ENCODE measurements at places on chromosomes 12 and 14.
A peak's percentile ranks its signal among the peaks of the same experiment; 100 is the strongest.

GRCh38 chr14:103033681-103034096, 23.7 kb downstream of the CDC42BPB start:
- DNase-seq, result no peak

DNA sequence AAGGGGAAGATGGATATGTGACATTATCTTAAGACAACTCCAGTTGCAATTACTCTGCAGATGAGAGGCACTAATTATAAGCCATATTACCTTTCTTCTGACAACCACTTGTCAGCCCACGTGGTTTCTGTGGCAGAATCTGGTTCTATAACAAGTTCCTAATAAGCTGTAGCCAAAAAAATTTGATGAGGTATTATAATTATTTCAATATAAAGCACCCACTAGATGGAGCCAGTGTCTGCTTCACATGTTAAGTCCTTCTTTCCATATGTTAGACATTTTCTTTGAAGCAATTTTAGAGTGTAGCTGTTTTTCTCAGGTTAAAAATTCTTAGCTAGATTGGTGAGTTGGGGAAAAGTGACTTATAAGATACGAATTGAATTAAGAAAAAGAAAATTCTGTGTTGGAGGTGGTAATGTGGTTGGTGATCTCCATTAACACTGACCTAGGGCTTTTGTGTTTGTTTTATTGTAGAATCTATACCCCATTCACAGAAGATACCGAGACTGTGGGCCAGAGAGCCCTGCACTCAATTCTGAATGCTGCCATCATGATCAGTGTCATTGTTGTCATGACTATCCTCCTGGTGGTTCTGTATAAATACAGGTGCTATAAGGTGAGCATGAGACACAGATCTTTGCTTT, 36.9 kb downstream of the PSEN1 start:
- DNase-seq, result no peak

- no peak for DNase-seq
These were observed 306.7 kb downstream of the LRFN5 start for GRCh38 chr14:41913398-41913797.

- peak; percentile 80 for DNase-seq
These were observed at the start of gene SLC25A21 for GRCh38 chr14:37172024-37172869. Gene SLC25A21 (minus strand): TSS chr14:37172606.

GRCh38 chr12:42070036-42070435, 74.6 kb downstream of the GXYLT1 start:
- DNase-seq, result no peak

DNA sequence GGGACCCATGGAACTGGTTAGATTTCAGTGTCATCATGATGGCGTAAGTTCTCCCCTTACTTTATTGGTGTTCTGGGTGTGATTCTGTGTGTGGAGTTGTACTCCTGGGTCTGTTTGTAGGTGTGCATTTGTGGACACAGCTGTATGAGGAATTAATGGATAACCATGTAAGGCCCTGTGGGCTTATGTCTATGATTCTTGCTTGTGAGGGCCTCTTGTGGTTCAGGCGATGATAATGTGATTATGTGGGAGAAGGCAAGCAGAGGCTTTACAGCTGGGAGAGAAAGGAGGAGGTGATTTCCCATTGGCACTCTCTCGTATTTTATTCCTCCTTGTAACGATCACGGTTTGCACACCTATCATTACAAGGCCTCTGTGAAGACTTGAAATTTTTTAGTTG, 96.1 kb downstream of the SCN8A start:
- DNase-seq, result no peak

DNA sequence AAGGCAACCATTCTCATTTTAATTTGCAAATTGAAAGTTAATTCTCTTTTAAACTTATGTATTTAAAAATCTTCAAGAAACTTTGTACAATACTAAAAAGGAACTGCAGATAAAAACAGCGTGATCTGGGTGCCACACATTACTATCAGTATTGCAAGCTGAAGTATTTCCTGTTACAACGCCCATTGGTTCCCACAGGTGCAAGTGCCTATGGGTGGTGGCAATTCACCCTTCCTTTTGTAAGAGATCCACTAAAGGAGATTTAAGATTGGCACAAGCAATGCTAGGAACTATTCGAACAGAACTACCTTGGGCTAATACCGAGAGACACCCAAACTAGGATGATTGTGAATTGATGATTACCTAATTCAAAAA, 13.2 kb downstream of the TAOK3 start:
- DNase-seq, result no peak

GRCh38 chr12:27623645-27624044, 72.6 kb upstream of the REP15 start:
- no peak for DNase-seq

DNA sequence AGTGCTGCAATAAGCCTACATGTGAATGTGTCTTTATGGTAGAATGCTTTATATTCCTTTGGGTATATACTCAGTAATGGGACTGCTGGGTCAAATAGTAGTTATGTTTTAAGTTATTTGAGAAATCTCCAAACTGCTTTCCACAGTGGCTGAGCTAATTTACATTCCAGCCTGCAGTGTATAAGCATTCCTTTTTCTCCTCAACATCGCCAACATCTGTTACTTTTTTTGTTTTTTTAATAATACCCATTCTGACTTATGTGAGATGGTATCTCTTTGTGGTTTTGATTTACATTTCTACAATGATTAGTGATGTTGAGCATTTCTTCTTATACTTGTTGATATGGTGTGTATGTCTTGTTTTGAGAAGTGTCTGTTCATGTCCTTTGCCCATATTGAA, 1186.2 kb downstream of the BCL11B start:
- no peak for DNase-seq

DNA sequence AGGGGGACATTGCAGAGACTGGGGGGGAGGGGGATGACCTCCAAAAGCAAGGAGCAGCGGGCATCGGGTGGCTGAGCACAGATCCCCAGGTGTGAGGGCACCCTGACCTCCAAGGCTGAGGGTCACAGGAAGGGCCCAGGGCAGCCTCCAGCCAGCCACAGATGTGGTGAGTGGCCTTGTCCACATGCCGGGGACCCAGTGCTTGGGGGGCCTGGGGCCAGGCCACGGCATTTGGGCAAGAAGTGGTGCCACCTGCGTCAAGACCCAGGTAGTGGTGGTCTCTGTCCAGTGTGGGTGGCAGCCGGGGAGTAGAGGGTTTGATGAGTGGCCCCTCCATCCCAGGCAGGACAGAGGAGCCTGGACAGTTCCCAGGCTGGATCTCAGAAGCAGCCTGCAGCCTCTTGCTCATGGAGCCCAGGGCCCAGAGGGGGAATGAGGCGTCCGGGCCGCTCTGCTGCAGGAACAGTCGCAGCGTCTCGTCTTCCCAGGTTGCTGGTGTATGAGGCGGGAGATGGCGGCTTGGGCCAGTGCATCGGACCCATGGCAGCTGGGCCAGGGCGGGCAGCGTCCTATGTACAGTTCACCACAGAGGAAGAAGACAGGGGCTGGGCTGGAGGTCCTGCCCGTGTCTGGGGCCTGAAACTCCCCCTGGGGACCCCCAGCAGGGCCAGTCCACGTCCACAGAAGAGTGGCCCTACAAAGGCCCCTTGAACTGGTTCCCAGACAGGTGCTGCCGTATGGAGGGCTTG, 33.5 kb downstream of the CCNK start:
- no peak for DNase-seq

DNA sequence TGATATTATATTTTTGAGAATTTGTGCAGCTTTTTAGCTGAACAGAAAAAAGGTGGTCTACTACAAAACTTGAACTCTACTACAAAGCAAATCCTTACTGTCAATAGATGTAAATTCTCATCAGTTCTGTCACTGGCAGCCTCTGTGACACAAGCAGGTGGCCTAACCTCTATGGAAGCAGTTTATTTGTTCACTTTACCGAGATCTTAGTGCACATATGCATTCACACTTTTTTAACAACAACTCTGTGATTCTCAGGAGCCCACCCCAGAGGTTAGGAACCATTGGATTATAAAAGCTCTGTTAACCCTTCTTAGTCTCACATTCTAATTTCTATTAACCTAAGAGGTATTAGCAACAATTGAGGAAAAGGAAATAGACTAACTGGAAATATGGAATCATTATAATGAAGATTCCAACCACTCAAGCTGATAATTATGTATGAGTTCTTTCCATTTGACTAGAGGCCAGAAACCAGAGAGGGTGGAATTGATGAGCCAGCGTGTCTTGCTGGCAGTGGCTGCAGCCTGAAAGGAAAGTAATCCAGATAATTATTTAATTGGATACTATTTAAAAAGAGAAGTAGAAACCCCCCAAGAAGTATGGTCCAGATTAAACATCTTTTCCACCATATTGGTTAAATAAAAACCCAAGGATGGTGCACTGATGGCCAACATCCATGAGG, 451.1 kb downstream of the TMEM117 start:
- DNase-seq, result no peak

GRCh38 chr12:132270516-132270915, 58.9 kb downstream of the GALNT9 start:
- no peak for DNase-seq

GRCh38 chr14:104992501-104992900, 6.9 kb downstream of the CLBA1 start:
- DNase-seq, result no peak

DNA sequence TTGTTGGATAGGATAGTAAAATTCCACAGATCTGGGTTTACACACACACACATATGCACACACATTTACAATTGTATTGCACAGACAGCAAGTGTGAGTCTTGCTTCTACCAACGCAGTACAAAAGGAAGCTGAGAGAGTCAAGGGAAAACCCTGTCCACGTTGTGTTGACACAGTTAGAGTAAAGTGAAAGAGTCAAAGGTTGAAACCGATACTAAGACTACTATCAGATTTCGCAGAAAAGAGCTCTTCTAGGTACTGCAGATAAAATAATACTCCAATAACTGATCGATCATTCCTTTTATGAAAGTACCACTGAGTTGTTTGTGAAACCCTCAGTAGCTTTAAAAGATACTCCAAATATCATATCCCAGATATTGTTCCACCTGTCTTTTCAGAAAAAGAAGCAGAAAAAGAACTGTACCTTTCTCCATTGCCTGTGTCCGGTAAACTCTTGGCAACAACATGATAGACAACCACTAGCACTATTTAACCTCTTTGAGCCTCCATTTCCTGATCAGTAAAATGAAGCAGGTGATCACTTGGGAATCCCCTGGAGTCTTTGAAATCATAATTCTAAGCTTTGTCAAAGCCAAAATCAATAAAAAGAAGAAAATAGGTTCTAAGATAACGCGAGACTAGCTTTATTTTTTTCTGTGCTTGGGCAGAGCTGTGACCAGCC, 224.6 kb upstream of the FOXN3 start:
- DNase-seq, result no peak

- DNase-seq, result no peak
These were observed 443.6 kb upstream of the SYT1 start for GRCh38 chr12:78420991-78421390.

- DNase-seq, result no peak
These were observed 571 bp downstream of the CPNE6 start for GRCh38 chr14:24071836-24072430.

- DNase-seq, result no peak
These were observed 67.2 kb upstream of the SYT1 start for GRCh38 chr12:78797196-78797931.

GRCh38 chr12:79296133-79296532, 394.6 kb downstream of the PAWR start:
- no peak for DNase-seq

DNA sequence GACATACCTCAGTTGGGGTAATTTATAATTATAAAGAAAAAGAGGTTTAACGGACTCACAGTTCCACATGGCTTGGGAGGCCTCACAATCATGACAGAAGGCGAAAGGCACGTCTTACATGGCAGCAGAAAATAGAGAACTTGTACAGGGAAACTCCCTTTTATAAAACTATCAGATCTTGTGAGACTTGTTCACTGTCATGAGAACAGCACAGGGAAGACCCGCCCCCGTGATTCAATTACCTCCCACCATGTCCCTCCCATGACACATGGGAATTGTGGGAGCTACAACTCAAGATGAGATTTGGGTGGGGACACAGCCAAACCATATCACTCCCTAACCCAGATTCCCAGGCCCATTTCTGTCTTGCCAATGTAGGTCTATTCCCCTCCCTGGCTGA, 22.1 kb downstream of the MYO1H start:
- DNase-seq, result no peak

DNA sequence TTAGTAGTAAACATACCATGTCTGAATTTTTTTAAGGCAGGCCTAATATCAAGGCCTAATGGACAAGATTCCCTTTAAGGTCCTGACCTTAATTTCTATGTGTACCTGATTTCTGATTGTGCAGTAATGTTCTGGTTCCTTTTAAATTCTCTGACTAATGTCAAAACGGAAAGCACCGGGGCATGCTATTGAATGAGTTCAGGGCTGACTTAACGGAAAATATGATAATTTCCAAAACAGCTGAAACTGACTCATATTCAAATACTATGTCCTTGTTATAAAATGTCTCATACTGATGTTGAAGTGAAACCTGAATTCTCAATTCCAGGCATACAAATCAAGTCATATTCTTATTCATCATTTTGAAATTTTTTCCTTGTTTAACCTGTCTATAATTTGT, 6.7 kb downstream of the TAS2R43 start:
- DNase-seq, result no peak

- DNase-seq, result no peak
These were observed 62.1 kb downstream of the ZFC3H1 start for GRCh38 chr12:71601546-71601945.

- DNase-seq, result no peak
These were observed 32.7 kb downstream of the CCDC175 start for GRCh38 chr14:59543873-59544272.

DNA sequence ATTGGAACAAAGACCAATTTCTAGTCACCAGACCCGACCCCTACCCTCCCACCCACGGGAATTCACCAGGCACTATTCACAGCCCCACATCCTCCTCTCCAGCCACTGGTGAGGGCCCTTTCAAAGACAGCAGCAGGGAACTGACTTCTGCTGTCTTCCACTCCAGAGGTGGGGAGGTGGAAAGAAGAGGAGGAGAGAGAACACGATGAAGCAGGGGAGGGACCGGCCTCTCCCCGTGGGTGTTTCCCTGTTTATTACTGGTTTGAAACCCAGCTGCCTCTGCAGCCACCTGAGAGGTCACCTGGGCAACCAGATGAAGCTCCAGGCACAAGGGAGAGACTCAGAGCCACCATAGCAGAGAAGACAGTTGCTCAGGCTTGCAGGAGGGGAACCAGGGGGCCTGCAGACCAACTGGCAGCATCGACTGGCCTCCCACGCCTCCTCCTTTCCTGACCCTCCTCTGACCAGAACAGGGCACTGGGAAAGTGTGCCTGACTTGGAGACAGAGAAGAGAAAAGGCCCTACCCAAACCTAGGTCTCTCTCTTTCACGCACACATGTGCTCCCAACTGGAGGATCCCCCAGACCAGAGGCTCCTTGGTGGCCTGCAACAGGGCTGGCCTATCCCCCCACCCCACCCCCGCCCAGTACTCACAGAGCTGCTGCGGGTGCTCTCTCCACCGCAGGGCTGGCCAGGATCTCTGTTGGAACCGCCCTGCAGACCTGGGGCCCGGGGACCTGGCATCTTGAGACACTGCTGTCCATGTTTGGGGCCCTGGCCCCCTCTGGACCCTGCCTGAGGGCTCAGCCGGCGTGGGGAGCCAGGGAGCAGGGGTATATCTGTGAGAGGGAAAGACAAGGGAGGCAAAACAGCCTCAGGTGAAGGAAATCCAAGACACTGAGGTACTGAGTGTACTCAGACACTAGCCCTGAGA, 22.8 kb downstream of the ANO2 start:
- no peak for DNase-seq

GRCh38 chr12:45224311-45224710, 8.4 kb downstream of the ANO6 start:
- DNase-seq, result no peak

- no peak for DNase-seq
These were observed 62.2 kb downstream of the CLMN start for GRCh38 chr14:95257521-95257920.

- DNase-seq, result no peak
These were observed 341.6 kb downstream of the EMP1 start for GRCh38 chr12:13538136-13538535.

- no peak for DNase-seq
These were observed 459.6 kb upstream of the RGS6 start for GRCh38 chr14:71472356-71473340.
